Activated CD8-positive, alpha-beta T cell treated with anti-CD3 and anti-CD28 coated beads for 36 hours (primary cell): ENCODE measurements at places on chromosomes 16 and 17. TPM values are rescaled to one million over a fixed set of nuclear protein-coding genes. Genes with fewer than 3 reads are reported as not detected.
A peak's percentile ranks its signal among the peaks of the same experiment; 100 is the strongest.

- H3K4me1 ChIP-seq, result peaks cover 3% of the 10 kb centered on the region
- no peaks in the 10 kb centered on the region for H3K36me3 ChIP-seq
- no peak overlapping the region for H3K4me3 ChIP-seq
- H3K27me3 ChIP-seq, result peaks cover 14% of the 10 kb centered on the region
Measured at GRCh38 chr17:63533433-63534077, 10.4 kb downstream of the KCNH6 start.

GRCh38 chr16:48536614-48537200 lies 73.3 kb downstream of the N4BP1 start:
- no peaks in the 10 kb centered on the region for H3K27me3 ChIP-seq
- peaks cover 4% of the 10 kb centered on the region for H3K36me3 ChIP-seq
- H3K27ac ChIP-seq, result peak overlapping the region; percentile 58
- H3K4me3 ChIP-seq, result no peak overlapping the region

- DNase-seq, result no peak
- H3K4me3 ChIP-seq, result no peak overlapping the region
- no peak overlapping the region for H3K27ac ChIP-seq
- peaks cover 6% of the 10 kb centered on the region for H3K27me3 ChIP-seq
- H3K4me1 ChIP-seq, result no peaks in the 10 kb centered on the region
Measured at GRCh38 chr16:23700093-23700492, 12.9 kb downstream of the ERN2 start.

DNA sequence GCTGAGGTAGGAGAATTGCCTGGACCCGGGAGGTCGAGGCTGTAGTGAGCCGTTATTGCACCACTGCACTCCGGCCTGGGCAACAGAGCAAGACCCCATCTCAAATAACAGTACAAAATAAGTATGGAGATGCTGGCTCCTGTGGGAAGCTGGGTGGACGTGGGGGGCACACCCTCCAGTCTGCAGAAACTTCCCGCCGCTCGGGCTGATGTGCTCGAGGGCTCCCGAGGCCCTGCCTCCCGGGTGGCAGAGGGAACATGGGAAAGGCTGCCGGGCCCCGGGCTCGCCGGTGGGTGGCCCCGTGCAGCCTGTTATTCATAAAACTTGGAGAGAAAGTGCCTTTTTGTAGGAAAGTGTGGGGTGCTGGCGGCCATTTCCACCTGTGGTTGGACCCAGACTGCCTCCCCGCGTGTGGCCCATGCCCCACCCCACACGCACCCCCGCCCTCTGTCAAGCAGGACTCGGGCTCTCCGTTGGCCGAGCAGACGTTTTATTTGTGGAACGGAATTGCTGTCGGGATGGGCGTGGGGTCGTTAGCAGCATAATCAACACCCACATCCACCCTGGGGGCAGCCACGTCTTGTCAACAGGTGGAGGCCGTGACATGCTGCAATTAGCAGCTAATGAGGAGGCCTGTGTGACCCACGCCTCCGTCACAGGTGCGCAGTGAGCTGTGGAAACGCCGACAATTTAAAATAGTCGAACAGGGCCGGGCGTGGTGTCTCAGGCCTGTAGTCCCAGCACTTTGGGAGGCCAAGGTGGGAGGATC lies 7.4 kb upstream of the CIAO3 start:
- no peak overlapping the region for H3K4me3 ChIP-seq
- no peaks in the 10 kb centered on the region for H3K4me1 ChIP-seq
- no peaks in the 10 kb centered on the region for H3K27me3 ChIP-seq
- no peak overlapping the region for H3K27ac ChIP-seq

DNA sequence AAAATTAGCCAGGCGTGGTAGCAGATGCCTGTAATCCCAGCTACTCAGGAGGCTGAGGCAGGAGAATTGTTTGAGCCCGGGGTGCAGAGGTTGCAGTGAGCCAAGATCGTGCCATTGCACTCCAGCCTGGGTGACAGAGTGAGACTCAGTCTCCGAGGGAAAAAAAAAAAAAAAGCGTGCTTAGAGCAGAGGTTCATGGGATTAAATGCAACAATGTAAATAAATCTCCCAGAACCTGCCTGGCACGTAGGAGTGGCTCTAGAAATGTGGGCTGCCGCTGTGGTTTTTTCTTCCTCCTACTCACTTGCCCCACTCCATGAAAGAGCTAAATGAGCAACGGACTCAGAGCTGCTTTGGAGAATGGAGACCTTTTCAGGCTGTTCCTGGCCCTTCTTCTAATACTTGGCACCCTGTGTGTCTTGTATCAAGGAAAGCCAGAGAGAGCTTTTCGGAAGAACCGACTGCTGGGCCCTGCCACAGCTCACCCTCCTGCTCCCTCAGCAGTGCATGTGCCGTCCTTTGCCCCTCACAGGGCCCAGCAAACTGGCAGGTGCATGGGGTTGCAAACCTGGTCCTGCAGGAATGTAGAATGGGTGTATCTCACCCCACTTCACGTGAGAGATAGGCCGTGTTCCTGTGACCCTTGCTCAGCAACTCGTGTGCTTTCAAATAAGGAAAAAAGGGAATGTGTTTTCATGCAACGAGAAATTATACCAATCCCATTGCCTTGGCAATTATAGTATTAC lies 52.0 kb downstream of the LDHD start:
- peak overlapping the region; percentile 55 for H3K4me3 ChIP-seq
- peaks cover 2% of the 10 kb centered on the region for H3K27me3 ChIP-seq
- no peaks in the 10 kb centered on the region for H3K36me3 ChIP-seq

- no peak overlapping the region for H3K4me3 ChIP-seq
- peaks cover 26% of the 10 kb centered on the region for H3K36me3 ChIP-seq
- no peak overlapping the region for H3K27ac ChIP-seq
- peak; percentile 57 for DNase-seq
- peaks cover 36% of the 10 kb centered on the region for H3K4me1 ChIP-seq
Measured at GRCh38 chr17:7856011-7856810, 1.1 kb downstream of the NAA38 start.

Gene HBM
- not detected for total RNA-seq
